ENCODE measurements at places on chromosomes 11 and 22.

DNA sequence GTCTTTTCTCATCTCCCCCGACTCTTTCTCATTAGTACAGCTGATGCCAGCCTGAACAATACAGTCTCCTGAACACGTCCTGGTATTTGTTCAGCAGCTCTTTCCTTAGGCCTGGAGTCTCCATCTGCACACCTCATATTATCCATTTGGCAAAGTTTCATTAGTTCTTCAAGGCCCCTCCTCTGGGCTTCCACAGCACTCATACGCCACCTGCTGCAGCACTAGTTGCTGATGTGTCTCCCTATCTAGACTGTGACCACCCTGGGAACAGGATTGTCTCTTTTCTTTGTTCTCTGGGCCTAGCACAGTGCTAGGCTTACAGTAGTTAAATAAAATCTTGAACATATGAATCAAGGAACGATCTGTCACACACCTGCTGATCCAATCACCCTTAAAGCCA, 17.2 kb downstream of the DCHS1 start:
- DNase-seq: no peak

- no peak for DNase-seq
Measured at GRCh38 chr11:66868082-66868725, 11.3 kb downstream of the LRFN4 start.

- DNase-seq: no peak
Measured at GRCh38 chr22:37109242-37109917, at the start of gene TMPRSS6. TMPRSS6 (minus strand) TSS chr22:37109713; CDS start chr22:37103417, 6,296 bp downstream.

- no peak for DNase-seq
Measured at GRCh38 chr11:78298291-78298771, 109.6 kb downstream of the USP35 start.

- DNase-seq: no peak
Measured at GRCh38 chr11:8794126-8794525, 111.5 kb downstream of the RPL27A start.

GRCh38 chr11:1771700-1772099, 8.0 kb upstream of the CTSD start:
- DNase-seq: peak; percentile 69

DNA sequence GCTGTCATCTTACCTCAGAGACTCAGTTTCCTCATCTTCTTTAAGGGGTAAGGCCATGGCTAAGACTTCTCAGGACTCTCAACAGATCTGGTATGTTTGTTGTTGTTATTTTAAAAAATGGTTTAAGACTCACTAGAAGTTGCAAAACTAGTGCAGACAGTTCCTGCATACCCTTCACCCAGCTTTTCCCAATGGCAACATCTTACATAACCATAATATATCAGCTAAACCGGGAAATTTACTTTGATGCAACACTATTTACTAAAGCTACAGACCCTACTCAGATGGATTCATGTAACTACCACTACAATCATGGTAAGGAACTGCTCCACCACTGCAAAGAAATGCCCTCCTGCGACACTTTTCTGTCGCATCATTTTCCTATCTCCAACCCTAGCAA, 20.4 kb downstream of the LGR4 start:
- DNase-seq: no peak

DNA sequence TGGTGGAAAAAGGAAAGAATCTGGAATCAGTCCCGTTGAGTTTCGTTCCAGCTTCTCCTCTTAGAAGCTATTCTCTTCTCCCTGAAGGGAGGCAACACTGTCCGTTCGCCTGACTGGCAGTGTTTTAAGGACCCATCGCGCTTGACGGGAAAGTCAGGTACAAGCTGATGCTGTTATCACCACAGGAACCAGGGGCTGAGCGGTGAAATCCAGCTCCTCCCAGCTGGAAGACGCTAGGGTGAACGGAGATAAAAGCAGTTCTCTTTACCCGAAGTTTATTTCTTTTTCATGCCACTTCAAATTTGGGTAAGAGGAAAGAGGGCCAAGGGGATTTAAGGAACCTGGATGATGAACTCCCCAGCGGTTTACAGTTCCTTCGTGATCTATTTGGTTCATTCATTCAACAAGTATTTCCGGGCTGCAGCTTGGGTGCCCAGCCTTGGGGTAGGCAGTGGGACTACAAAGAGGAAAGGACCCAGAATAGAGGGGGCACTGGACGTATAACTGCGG, 551 bp upstream of the DEUP1 start:
- DNase-seq: no peak

- no peak for DNase-seq
Measured at GRCh38 chr11:85922367-85922766, 67.2 kb downstream of the CCDC83 start.

DNA sequence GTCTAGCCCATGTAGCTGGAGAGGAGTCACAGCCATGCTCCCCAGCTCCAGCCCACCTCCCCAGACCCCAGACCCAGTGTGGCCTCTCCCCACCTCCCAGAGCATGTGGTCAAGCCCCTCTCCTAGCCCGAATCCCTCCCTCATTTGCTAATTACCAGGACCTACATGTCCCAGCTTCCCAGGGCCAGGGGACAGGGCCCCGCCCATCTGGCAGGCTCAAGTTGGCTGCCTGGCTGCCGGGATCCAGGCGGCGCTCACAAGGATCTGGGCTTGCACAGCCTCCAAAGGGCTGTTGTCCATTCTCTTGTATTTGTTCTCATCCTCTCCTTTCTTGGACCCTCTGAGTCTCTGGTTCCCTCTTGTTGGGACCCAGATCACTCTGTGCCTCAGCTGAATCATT, 4.6 kb upstream of the MIF start:
- no peak for DNase-seq

- no peak for DNase-seq
Measured at GRCh38 chr11:65051398-65051858, 6.9 kb downstream of the NAALADL1 start.

- no peak for DNase-seq
Measured at GRCh38 chr11:32366666-32367065, 68.7 kb downstream of the WT1 start.

- DNase-seq: no peak
Measured at GRCh38 chr11:122852796-122853160, 14.5 kb downstream of the CRTAM start.

GRCh38 chr11:44566952-44567875, 1.8 kb downstream of the CD82 start:
- no peak for DNase-seq

GRCh38 chr11:67561971-67562619, 21.5 kb upstream of the GSTP1 start:
- no peak for DNase-seq

- no peak for DNase-seq
Measured at GRCh38 chr11:13076961-13077360, 67.8 kb downstream of the RASSF10 start.

GRCh38 chr11:91997226-91997625, 227.4 kb upstream of the FAT3 start:
- no peak for DNase-seq

- peak; percentile 27 for DNase-seq
Measured at GRCh38 chr22:23862103-23862502, 4.4 kb downstream of the SLC2A11 start.

DNA sequence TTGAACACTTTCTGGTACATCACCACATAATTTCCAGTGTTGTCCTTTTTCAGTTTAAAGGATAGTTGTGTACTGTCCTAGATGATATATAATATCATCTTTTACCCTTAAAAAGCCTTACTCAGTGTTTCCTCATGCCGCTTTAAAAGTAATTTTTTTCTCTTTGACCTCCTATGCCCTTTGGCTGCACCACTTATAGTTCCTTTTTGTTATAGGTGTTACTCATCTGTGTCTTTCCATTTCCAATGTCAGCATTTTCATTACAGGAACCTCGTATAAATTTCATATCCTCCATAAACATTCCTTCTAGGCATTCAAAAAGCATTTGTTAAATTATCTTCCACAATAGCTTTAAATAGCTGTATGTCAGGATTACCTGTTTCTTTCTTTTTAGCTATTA, 40.8 kb downstream of the USP47 start:
- no peak for DNase-seq

- no peak for DNase-seq
Measured at GRCh38 chr11:47071341-47071740, 105.3 kb downstream of the ARFGAP2 start.

- DNase-seq: no peak
Measured at GRCh38 chr11:79592824-79593223, 152.0 kb upstream of the TENM4 start.

- DNase-seq: no peak
Measured at GRCh38 chr11:13861411-13861810, 101.1 kb upstream of the SPON1 start.

GRCh38 chr11:25396847-25397246, 900.0 kb downstream of the LUZP2 start:
- DNase-seq: no peak

GRCh38 chr11:131581046-131581445, 210.6 kb downstream of the NTM start:
- no peak for DNase-seq

DNA sequence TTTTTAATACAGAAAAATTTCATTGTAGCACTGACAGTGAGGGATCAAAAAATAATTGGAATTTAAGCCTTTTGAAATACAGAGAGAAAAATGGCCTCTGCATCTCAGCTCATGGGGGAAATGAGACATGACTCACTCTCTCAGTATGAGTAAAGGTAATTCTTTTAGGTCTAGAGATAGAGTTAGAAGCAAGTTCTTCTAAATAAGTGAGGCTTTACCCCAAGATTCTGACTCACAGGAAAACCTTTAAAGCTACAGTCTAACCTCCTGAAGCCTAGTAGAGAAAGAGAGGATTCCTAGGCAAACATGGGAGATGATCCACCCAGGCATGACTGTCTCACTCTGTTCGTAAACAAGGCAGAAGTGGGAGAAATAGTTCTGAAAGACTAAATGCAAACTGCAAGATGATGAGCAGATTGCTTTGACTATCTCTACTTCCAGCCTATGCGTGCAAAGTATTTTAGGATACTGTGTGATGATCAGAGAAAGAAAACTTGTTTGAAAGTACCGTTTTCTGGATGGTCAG, 1003.3 kb upstream of the CCDC90B start:
- DNase-seq: no peak

GRCh38 chr11:84930863-84931262, 696.3 kb downstream of the DLG2 start:
- no peak for DNase-seq

DNA sequence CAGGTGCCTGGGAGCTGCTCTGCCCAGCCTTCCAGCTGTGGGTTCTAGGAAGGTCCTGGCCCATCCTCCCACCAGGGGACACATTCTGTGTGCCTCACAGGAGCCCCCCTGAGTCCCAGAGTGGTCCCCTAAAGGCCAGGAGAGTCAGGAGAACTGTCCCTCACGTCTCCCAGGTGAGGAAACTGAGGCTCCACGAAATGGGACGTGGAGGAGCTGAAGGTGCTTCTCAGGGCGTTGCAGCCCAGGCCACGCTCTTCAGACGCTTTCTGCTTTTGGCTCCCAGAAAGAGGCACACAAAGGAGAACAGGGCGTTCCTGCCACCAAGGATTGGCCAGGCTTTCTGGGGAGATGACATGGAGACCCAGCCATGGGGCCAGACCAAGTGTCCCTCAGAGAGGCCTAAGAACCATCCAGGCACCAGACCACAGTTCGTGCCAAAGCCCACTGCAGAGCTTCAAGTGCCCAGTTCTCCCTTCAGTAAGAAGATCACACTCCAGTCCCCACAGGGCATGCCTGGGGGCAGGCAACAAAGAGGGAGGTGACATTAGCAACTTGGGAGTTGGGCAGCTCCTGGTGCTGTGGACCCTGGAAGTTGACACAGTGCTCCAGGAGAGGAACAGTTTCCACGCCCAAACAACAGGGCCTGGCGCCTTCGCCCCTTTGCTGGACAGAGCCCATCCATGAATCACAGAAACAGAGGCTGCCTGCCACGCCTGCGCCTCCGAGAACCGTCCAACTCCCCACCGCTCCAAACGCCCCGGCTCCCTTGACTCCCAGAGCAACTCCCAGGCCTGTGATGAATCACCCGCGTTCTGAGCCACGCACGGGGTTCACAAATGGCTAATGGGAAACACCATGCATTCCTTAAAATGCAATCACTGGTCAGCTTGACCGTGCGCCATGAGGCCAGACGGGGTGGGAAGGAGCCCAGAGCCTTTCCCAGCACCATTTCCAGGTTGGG, 589.2 kb downstream of the BRD1 start:
- DNase-seq: no peak

- DNase-seq: no peak
Measured at GRCh38 chr11:14359501-14360031, 583 bp upstream of the RRAS2 start.

GRCh38 chr22:46183733-46184132, 33.4 kb downstream of the PPARA start:
- DNase-seq: no peak

- DNase-seq: no peak
Measured at GRCh38 chr11:27592098-27592780, 85.7 kb upstream of the LIN7C start.

- DNase-seq: no peak
Measured at GRCh38 chr22:41620589-41621098, at the start of gene DESI1. DESI1 (minus strand) TSS chr22:41621043; CDS start chr22:41620839, 204 bp downstream.

- DNase-seq: no peak
Measured at GRCh38 chr22:22369964-22370270, 125.3 kb downstream of the VPREB1 start.

- no peak for DNase-seq
Measured at GRCh38 chr11:723120-723883, 17.3 kb downstream of the EPS8L2 start.

DNA sequence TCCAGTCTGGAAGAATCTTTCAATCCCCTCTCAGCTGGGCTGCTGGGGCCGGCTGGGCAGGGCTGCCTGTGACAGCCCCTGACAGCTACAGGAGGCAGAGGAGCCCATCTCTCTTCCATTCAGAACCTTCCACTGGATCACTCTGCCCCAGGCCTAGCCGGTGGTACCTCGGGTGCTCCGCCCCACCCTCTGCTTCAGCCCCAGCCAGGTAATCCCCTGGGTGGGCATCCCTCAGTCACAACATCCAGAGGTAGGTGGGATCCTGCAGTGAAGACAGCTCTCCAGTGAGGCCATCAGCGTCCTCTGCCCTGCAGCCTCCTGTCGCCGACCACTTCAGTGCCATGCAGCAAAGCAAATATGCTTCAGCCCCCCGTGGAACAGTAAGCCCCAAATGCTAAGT, 223.7 kb downstream of the DSCAML1 start:
- no peak for DNase-seq

GRCh38 chr22:32842486-32842885, 41.0 kb downstream of the TIMP3 start:
- DNase-seq: no peak

DNA sequence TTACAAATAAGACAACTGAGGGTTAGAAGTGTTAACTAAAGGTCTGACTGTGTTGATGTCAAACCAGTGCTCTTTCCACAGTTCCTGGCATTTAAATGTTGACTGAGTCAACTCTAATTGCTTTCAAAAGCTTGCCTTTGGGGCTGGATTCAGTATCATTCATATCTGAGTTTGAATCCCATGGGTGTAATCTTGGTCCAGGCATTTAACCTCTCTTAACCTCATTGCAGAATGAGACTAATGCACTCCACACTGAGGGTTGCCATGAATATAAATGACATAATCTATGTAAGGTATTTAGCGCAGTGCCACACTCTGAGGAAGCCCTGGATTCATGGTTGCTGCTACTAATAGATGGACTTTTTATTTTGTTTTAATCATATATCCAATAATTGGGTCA, 274.3 kb downstream of the DDX10 start:
- DNase-seq: no peak

DNA sequence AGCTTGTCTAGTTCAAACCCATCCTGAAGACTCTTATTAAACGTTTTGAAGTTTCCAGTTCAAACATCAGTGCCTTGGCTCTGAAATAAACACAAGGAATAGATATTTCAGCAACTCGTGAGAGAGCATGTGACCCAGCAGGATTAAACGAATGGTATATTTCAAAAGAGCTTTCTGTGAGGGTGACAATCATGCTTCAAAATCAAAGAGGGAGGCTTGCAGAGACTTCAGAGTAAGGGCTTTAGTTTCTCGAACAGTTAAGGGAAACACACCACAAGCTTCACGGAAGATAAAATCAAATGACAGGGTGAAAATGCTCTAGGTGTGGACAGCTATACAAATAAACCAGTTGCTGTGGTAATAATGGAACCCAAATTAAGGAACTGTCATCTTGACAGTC, 1.4 kb downstream of the HPS4 start:
- no peak for DNase-seq
